ENCODE measurements at places on chromosomes 4 and X.

- no peak for DNase-seq
These were observed 113.3 kb upstream of the CPEB2 start for GRCh38 chr4:14888790-14889572.

GRCh38 chrX:133054761-133055405 is 42.0 kb downstream of the USP26 start:
- no peak for DNase-seq

- no peak for DNase-seq
These were observed 358 bp downstream of the FGFBP1 start for GRCh38 chr4:15938182-15938581.

DNA sequence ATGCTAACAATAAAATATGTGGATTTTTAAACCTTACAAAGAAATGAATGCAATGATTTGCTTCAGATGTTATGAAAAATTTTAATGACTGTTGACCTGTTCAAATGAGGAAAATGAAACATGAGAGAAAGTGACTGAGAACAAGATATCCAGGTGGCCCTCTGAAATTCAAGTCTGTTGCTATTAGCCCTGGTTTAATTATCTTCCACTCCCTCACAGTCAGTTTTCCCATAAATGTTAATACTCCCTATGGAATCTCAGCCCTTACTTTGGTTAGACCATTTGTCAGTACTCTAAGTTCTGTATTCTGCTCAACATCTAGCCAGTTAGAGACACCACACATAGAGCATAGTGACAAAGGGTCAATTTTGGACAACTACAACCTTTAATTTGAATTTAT is 327.8 kb downstream of the PDGFC start:
- no peak for DNase-seq

GRCh38 chrX:11321986-11322385 is 28.8 kb downstream of the AMELX start:
- no peak for DNase-seq

DNA sequence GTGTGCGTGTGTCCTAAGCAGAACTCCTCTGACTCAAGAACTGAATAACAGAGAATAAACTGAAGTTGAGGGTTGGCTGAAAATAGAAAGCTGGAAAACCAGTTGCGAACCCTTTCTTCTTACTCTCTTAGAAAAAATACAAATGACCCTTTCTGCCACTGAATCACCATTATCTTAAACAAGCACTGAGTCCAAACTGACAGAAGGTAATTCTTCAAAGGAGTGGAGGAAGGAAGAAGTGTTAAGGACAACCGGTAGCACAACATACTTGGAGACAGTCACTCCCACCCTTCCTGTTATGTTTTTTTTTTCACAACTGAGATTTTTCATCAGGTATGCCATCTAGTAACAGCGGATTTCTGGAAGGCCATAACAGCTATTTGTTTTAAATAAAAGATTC is 38.1 kb downstream of the HELQ start:
- DNase-seq = no peak

GRCh38 chrX:39652336-39652735 is 445.4 kb downstream of the BCOR start:
- no peak for DNase-seq

- no peak for DNase-seq
These were observed 26.2 kb downstream of the YY2 start for GRCh38 chrX:21881881-21882574.

GRCh38 chr4:81914623-81915022 is 442.9 kb upstream of the RASGEF1B start:
- DNase-seq = no peak

DNA sequence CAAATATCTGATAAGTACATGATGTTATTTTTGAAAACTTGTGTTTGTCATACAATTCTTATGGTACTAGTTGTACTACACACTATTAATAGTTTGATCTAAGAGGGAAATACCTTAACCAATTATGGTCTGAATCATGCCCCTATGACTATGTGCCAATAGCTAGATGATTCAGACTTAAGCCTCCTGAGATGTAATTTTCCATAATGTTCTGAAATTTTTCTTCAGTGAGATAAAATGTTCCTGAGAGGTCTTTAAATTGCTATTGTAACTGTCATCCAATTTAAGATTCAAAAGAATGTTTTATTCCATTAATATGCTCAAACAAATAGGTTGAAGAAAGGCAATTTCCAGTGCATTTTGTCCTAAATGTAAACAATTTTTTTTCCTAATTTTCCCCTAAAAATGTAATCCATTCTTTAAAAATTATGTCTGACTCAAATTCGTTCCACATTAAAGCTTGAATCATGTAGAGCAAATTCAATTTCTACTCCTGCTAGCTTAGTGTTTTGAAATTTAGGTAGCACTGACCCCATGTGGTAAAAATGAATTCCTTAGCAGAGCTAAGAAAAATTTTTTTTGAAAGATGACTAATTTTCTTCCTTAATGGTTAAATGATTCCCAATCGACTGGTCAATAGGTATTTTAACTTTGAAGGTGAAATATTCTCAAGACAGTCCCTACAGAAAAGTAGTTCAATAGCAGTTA is 49.1 kb downstream of the APOOL start:
- no peak for DNase-seq

DNA sequence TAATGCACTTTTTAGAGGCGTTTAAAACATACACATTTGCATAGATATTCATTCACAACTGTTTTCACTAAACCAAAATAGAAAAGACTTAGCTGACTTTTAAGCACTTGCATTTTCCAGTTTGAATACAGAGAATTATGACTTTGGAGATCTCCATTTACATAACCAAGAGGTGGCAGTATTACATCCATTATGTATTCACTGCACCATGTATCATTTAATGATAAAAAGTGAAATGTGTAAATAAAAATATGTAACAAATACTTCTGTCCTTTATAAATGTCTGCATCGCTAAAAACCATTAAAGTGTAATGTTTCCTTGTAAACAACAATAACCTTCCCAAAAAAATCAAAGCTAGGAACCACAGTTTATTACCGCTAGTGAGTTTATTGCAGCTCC is 413.2 kb downstream of the FGF13 start:
- DNase-seq = no peak

DNA sequence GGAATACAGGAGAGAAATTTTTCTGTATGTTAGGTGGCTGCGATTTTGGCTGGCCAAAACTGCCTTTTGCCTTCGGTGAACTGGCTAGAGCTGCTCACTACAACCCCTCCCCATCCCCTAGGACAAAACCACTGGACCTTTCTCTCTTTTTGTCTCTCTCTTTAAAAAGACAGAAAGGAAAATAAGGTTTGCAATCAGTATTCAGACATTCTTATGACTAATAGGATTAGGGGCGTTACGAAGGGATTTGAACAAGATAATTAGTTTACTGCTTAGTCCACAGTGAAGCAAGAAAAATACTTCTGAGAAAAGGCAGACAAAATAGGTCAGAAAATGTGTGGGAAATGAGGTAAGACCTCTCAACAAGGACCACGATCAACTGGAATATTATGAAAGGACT is 180.4 kb downstream of the SLIT2 start:
- DNase-seq = no peak

DNA sequence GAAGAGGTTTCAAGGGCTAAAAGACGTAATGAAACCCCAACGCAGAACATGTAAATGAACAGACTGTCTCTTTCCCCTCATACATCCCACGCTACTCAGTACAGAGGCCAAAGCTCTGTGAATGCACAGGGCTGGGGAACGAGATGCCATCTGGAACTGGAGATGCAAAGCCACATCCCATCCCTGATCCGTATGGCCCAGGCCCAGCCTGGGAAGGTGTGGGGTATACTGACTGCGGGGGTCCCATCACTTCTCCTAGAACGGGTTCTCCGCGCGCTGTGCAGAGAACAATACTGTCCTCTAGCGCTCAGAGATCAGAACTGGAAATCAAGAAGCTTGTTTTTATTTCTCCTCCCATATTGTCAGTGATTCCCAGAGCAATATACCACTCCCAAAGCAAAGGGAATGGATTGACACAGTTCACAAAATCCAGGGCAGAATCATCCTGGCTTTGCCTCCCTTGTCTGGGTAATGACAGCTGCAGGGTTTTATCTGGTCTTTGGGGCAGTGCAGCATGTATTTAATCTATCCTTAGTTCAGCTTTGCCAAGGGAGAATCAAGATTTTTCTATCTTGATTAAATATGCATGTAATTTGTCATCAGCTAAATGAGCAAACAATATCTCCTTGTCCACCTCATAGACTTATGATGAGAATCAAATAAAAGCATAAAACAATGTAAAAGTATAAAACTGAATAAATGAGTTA is 47.3 kb upstream of the TLR3 start:
- DNase-seq = no peak

- DNase-seq = no peak
These were observed 894.8 kb upstream of the EPHA5 start for GRCh38 chr4:66564901-66565651.

- DNase-seq = no peak
These were observed 282.1 kb upstream of the GIMD1 start for GRCh38 chr4:106650701-106651100.

DNA sequence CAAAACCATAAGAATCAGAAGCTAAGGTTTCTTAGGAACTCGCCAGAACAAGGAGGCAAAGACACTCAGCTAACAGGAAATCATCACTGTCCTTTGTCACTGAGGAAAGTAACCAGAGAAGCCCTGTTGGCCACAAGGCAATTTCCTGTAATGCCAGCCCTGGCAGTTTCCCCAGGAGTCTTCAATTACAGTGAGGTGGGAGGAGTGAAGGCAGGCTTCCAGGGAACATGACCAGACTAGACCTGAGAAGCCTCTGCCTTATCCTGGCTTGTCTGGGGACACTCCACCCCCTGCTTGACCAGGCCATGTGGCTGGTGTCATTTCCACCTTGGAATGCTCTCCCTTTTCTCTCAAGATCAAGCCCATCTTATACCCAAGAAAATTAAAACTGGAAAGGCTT is 125.3 kb downstream of the COL4A6 start:
- no peak for DNase-seq

DNA sequence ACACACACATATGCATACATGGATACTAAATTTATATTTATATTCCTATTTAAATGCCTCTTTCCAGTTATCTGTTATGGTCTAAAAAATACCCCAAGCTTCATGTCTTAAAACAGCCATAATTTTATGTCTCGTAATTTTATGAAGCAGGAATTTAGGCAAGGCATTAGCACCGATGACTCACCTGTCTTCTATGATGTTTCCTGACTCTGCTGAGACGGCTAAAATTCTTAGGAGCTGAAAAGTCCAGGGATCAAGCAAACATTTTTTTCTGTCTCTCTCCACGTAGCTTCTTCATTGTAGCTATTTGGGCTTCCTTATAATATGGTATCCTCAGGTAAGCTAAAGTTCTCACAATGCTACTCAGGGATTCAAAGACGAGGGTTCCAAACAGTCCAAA is 930.3 kb downstream of the STIM2 start:
- no peak for DNase-seq

DNA sequence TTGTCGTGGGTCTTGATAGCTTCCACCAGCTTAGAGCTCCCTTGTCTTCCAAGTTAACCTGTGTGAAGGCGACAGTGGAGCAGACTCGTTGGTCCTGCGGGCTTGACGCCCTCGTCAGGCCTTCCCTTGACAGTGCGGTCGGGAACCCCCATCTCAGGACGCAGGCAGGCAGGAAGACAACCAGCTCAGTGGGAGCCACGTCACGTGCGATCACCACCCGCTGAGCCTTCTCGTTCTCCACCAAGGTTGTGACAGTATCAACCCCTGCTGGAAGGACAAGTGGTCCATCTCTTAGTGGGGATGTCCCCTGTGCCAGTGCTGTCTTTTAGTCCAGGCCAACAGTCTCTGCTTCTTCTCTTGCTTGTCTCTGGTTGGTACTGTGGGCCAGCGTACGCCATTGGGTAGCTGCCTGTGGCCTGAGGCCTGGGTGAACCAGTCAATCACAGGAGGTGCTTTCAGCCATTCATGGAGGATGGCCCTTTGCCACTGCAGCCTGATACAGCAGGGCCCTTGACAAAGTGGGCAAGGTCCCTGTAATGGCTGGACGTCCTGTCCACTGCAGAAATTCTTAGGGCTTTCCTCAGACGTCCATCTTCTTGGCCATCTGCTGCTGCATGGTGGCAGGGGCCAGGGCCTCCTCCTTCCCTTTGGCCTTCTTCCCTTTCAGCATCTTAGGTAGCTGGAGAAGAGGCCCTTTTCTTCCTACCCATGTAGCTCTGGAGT is 31.4 kb downstream of the RGS12 start:
- DNase-seq = no peak

- DNase-seq = no peak
These were observed 43.4 kb downstream of the EFNB1 start for GRCh38 chrX:68872171-68872570.
